ENCODE measurements at places on chromosomes 3 and 15.

DNA sequence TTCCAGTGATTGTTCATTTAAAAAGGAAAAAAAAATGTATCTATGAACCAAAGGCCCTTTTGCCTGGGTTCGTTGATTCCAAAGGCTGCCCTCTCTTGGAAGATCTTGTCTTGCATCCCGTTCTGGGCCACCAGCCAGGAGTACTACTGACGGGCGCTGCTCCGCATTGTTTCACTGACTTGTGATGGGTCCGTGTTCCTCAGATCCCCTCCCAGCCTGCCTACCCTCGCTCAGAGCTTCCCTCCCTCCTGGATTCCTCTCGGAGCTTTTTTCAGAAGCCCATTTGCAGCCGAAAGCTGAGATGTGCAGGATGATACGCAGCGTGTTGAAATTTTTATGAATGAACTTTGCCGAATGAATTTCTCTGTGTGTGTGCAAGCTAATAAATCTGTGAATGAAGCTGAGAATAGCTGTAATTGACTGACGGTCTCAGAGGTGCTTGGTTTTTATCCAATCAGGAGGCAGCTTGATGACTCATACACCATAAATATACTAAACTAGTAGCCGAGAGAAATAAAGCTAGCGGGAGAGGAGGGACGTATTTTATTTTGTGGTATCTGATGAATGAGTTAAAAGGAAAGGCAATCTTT is at the start of gene SHC4:
Gene SHC4 (minus strand): TSS at position 396 of the 590 bp plus-strand sequence. CDS start 904 bp downstream, outside the sequence.
- DNase-seq = peak; percentile 69

GRCh38 chr3:127620637-127621375 is 8.2 kb upstream of the PODXL2 start:
- DNase-seq = no peak

DNA sequence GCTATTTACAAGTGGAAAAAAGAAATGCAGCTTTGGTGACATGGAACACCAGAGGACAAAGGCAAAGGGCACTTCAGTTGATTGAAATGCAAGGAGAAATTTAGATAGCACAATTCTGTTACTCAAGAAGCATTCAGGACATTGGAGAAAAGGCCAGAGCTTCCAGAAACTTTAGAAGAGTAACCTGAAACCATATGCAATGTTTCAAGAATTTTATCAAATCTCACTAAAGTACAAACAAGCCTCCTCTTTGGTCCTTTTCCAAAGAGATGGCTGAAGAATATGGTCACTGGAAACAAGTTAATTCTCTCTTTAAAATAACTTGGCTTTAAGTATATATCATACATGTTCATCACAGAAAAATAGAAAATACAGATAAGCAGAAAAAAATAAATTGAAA is 14.6 kb upstream of the LMOD3 start:
- DNase-seq = no peak

DNA sequence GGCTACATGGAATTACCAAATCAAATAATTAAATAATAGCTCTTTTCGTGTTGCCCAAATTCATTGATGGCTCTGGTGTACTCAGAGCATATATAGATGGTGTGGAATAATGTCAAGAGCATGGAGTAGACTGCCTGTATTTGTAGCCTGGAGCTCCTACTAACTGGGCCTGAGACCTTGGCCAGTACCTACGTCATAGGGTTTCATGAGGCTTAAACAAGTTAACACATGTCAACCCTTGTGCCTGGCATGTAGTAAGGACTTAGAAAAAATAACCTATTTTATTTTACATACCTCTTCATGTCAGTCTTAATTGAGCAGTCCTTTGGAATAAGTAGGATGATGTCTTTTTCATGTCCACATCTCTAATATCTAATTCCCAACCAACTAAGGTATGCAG is 223.7 kb upstream of the DPH6 start:
- DNase-seq = no peak

GRCh38 chr3:54940971-54941370 is 13.1 kb upstream of the LRTM1 start:
- DNase-seq = no peak

- DNase-seq = no peak
These were observed 130.8 kb upstream of the TSPAN3 start for GRCh38 chr15:77201665-77202064.

DNA sequence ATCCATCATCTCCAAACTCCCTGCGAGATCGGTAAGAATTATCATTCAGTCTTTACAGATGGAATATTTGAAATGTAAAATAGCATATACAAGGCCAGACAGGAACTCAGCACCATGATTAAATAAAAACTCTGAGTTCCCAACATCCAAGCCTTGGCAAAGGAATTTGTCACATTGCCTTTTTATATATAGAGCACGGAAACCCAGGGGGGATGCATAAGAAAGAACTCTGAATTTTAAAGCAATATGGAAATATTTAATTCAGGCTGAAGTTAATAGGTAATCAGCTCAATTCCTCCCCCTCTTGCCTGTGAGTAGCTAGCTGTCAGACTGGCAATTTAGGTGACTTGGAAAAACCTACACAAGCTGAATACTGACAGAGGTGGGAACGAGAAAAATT is 217.9 kb upstream of the KCNMB2 start:
- DNase-seq = no peak

GRCh38 chr3:49500732-49501609 is 30.9 kb downstream of the DAG1 start:
- no peak for DNase-seq

GRCh38 chr15:48627260-48627940 is 18.1 kb downstream of the FBN1 start:
- no peak for DNase-seq

GRCh38 chr15:25796395-25796794 is 66.7 kb downstream of the ATP10A start:
- no peak for DNase-seq

DNA sequence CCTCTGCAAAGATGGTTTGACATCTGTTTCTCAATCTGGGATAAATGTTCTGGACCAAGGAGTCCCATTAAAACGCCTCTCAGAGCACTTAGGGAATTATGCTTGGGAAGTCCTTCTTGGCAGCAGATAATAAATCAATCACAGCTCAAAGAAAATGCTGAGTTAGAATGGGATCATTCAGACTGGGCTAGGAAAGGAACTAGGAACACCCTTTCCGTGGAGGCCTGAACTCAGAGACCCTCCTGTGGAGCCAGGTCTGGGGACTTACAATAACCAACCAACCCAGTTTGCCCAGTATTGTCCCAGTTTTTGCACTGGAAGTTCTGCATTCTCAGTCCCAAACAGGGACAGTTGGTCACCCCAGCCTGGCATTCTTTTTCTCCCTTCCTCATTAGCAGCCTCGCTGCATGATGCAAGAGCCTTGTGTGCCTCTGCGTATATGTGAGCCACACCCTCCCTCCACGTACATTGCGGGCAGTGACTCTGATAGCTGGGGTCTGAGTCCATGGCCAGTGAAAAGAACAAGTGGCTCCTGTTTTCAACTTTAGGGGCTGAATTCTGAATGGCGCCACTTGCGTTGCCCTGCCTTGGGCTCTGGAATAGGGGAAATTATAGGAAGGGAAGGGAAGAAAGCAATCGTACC is 88.7 kb downstream of the SEMA5B start:
- peak; percentile 5 for DNase-seq

- no peak for DNase-seq
These were observed 64.8 kb downstream of the OSTN start for GRCh38 chr3:191263850-191264249.

DNA sequence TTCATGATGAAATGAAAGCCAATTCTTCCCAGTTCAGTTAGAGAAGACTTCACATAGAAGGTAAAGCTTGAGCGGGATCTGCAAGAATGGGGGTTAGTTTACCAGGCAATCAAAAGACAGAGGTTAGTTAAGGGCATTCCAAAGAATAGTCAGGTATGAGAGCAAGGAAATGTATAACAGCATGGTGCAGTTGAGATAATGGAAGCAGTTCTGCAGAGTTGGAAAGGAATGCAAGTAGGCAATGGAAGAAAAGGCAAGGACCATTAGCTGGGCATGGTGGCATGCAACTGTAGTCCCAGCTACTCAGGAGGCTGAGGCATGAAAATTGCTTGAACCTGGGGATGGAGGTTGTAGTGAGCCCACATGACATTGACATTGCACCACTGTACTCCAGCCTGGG is 55.0 kb downstream of the LSAMP start:
- DNase-seq = no peak

DNA sequence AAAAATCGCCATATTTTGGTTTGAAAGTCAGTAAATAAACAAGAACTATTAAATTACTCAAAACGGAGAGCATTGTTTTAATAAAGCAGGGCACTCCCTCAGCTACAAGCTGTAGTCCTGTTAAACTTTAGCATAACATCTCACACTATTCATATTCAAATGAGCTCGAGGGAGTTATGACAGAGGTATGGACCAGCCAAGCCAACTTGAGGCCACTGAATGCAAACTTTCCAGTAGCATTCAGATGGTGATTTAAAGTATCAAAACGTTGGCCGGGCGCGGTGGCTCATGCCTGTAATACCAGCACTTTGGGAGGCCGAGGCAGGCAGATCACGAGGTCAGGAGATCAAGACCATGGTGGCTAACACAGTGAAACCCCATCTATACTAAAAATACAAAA is 132.9 kb downstream of the GABRB3 start:
- DNase-seq = no peak

DNA sequence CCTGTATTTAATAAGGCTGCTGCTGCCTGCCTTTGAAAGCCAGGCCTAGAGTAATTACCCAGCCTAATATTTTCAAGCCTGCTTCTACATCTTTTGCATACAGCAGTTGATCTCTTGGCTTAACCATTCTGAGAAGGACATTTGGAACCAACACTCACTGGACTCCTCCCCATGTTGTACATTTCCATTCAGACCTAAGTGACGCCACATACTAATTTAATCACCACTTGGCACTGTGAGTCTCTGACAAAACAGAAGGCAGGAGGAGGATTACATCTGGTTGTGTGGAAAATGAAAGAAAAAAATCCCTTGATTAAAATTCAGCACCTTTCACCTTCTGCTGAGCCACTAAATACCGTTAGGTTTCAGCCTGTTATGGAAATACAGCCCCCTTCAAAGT is 102.2 kb upstream of the ARRDC4 start:
- DNase-seq = no peak

- no peak for DNase-seq
These were observed 834.6 kb upstream of the CFAP20DC start for GRCh38 chr3:59884409-59884808.

- no peak for DNase-seq
These were observed 19.3 kb downstream of the SFMBT1 start for GRCh38 chr3:53026382-53027162.

- DNase-seq = no peak
These were observed 87.1 kb downstream of the DIPK2A start for GRCh38 chr3:144058713-144059112.

DNA sequence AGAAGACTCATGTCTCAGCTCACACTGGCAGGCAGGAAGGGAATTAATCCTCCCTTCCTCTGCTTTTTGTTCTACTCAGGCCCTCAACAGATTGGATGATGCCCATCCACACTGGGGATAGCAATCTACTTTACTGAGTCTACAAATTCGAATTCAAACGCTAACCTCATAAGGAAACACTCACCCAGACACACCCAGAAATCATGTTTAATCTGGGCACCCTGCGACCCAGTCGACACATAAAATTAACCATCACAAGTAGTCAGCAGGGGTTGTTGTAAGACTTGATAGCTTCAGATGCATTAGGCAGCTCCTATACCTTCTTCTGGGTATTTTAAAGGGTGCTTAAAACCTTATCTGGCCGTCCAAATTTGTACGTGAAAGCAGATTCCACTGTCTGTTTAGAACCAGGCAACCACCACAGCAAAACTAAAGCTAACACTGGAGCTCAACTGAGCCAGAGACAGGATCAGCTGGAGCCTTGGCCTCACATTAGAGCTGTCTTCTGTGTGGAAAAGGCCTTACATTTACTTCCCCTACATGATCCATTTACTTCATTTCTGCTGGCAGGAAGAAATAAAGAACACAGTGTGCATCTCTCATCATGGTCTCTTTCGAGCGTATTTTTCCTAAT is 407.3 kb upstream of the PPP2R3A start:
- no peak for DNase-seq

- no peak for DNase-seq
These were observed 65.6 kb downstream of the ZNF148 start for GRCh38 chr3:125309476-125309875.

DNA sequence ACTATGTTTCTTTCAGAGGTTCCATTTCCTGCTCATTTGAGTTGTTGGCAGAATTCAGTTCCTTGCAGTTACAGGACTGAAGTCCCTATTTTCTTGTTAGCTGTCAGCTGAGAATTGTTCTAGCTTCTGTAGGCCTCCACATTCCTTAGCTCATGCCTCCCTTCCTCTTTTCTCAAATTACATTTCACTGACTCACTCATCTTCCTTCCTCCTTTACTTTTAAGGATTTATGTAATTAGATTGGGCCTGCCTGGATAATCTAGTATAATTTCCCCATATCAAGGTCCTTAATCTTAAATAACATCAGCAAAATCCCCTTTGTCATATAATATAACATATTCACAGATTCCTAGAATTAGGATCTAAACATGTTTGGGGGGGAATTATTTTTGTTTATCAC is 40.6 kb upstream of the RBMS3 start:
- no peak for DNase-seq

DNA sequence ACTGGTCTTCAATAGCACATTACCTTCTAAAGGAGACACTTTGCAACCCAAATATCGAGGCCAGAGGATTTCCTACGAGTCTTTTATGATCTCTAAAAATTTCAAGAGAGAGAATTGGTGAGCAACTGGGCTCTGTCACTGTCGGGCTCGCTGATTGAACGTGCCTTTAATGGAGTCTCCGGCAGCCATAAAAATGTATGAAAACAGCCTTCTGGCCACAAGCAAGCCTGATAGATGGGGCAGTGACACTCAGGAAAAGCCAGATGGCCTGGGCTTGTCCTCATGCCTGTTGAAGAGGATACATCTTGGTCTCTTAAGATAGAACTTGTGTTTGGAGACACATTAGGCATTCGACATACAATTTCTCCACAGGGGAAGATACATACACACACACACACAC is 419.5 kb upstream of the PROK2 start:
- DNase-seq = no peak

DNA sequence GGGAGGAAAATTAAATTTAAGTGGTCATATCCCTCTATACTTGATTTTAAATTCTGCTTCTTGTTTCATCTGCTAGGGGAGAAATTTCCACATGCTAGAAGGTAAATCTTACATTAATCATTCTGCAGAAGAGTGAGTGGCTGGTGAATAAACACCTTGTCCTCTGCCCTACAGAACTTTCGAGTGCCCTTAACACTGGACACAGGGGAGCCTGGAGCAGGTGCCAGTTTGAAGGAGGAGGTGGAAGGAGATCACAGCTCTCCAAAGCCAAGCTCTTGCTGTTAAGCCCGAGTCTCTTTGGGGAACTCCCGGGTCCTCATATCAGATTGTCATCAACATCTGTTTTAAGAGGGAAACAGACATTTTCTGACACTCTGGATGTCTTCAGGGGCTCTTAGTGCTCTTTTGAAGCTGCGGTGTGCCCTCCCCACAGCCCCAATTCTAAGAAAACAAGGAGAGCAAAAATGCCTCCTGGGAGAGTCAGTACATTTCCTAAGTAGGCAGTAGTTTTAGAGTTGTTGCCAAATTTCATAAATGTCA is 31.3 kb downstream of the LAMP3 start:
- no peak for DNase-seq

GRCh38 chr3:81851176-81851575 is 89.7 kb upstream of the GBE1 start:
- no peak for DNase-seq
